ENCODE measurements at places on chromosomes 13 and 19.
A peak's percentile ranks its signal among the peaks of the same experiment; 100 is the strongest.

- no peak for DNase-seq
Observed at GRCh38 chr19:38839816-38840582, 8.4 kb upstream of the ECH1 start.

DNA sequence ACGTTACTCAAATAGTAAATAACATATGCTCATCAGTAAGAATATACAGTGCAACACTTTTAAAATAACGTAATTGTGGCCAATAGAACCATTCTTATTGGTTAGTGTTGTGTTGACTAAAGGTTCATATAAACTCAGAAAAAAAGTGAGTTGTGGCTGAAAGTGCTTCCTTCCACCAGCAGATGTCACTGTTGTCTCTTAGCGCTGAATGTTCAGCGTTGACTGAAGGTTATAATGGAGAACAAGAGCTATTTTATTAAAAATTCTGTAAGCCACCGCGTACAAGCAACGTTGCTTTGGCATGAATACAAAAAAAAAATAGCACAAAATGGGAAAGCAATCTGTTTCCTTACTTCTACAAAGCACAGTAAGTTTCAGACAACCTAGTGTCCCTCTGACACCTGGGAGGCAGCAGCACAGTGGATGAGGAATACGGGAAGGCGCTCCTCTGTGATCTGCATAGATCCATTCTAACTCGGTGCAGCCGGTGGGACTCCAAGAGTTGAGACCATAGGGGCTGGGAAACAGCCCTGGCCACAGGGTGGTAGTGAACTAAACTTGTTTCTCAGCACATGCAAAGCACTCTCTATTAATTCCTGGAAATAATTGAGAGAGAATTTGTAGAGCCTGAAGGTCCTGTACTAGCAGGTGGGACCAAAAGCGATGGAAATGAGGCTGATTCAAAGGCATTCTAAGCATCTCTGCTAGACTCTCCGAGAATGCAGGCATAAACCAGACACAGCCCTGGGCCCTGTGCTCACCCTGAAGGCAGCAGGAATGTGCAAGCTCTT lies 23.9 kb upstream of the OXGR1 start:
- DNase-seq = peak; percentile 47

DNA sequence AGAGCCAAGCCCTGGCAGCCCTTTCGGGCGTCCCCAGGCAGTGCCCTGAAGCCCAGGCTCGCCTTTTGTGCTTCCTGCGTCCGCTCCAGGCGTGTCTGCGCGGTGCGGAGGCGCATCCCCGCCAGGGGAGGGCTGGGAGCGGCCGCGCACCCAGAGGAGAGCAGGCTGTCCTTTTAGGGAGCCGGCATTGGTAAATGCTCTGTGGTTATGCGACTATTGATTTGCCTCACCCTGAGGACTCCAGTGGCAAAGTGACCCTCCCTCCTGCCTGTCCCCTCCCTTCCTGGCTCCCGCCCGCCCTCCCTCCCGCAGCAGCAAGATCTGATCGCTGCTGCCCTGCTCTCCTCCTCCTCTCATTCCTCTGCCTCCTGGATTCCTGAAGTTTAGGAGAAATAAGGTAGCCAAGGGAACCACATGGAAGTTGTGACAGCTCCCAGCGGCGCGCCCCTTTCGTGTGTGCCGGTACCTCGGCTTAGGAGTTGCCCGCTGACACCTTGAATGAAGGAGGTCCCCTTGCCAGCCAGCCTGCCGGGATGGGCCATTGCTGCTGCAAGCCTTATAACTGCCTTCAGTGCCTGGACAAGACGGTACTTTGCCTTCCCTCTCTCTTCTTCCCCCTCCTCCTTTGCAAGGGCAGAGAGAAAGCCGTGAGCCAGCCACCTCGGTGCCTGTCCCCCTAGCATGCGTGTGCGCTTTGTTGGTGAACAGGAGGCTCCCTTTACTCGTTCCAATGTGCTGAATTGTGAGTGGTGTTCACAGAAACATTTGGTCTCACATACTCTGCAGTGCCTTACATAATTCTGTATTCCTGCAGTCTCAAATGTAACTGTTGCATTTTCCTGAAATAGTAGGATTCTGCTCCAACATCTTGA lies 166.9 kb downstream of the SLC7A1 start:
- DNase-seq = no peak

GRCh38 chr13:29136341-29136740 lies 316.2 kb downstream of the MTUS2 start:
- no peak for DNase-seq
